ENCODE measurements at places on chromosomes 11 and 22. TPM values are rescaled to one million over a fixed set of nuclear protein-coding genes. Genes with fewer than 3 reads are reported as not detected.

Gene CCDC73
- 0.04 TPM for total RNA-seq

Gene OR51B5
- total RNA-seq: 0.47 TPM

Gene INCENP
- 58.3 TPM for total RNA-seq

Gene CDHR5
- total RNA-seq: 0.04 TPM

Gene SCYL1
- total RNA-seq: 61.3 TPM

Gene IL17REL
- 0.06 TPM for total RNA-seq

Gene SLC22A12
- not detected for total RNA-seq

Gene OR52M1
- not detected for total RNA-seq

Gene PEX26
- total RNA-seq: 11.3 TPM

Gene TEAD1
- total RNA-seq: 37.9 TPM

Gene ATP6V1E1
- 122 TPM for total RNA-seq

Gene DEPDC7
- total RNA-seq: 9.1 TPM

Gene OR56A1
- not detected for total RNA-seq

Gene RTN4RL2
- 99.8 TPM for total RNA-seq

Gene CLCF1
- total RNA-seq: 50.6 TPM

Gene DAGLA
- 3.1 TPM for total RNA-seq

Gene REXO2
- total RNA-seq: 96.2 TPM

Gene B4GALNT4
- 13.3 TPM for total RNA-seq
